ENCODE measurements at places on chromosomes 2 and 18. TPM values are rescaled to one million over a fixed set of nuclear protein-coding genes. Genes with fewer than 3 reads are reported as not detected.

OSR1 gene
- total RNA-seq: 6.1 TPM

EEF1B2 gene
- total RNA-seq: 425 TPM

RAMP1 gene
- 93.4 TPM for total RNA-seq

SLC4A5 gene
- total RNA-seq: 2.3 TPM

LHCGR gene
- total RNA-seq: not detected

SANBR gene
- 11.3 TPM for total RNA-seq

UGT1A4 gene
- not detected for total RNA-seq

AQP4 gene
- not detected for total RNA-seq

LONRF2 gene
- total RNA-seq: 0.26 TPM

C2orf66 gene
- total RNA-seq: 0.27 TPM

FOXI3 gene
- not detected for total RNA-seq

SERPINB13 gene
- total RNA-seq: not detected

BARD1 gene
- 15.5 TPM for total RNA-seq

MPP4 gene
- total RNA-seq: 0.83 TPM

INPP5D gene
- total RNA-seq: 0.40 TPM

SNTG2 gene
- not detected for total RNA-seq

AUP1 gene
- 96.3 TPM for total RNA-seq

PLGLB2 gene
- 7.0 TPM for total RNA-seq

SH3RF3 gene
- 84.4 TPM for total RNA-seq

ARHGAP25 gene
- total RNA-seq: 0.43 TPM

CTLA4 gene
- not detected for total RNA-seq

VWC2L gene
- total RNA-seq: not detected

ELOA2 gene
- total RNA-seq: not detected

OTOS gene
- total RNA-seq: not detected

TYMS gene
- total RNA-seq: 35.7 TPM

EPAS1 gene
- total RNA-seq: 11.0 TPM

NMUR1 gene
- total RNA-seq: not detected

DNAJC5G gene
- not detected for total RNA-seq
